ENCODE measurements at places on chromosomes 1 and 21.

- DNase-seq, result no peak
These were observed 2.6 kb downstream of the GATAD2B start for GRCh38 chr1:153919876-153920852.

DNA sequence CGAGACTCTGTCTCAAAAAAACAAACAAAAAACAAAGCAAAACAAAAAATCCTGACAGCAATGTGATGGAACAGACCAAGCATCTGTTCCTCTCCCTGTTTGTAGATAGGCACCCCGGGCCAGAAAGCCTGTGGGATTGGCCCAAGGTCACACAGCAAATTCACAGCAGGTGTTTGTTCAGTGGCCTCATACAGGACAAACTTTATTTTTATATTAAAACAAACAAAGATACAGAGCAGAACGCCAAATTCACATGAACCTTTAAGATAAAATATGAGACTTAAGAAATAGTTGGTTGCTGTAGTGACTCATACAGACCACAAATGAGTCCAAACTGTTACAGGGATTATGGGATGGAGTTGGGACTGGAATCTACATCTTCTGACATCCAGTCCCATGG, 2.3 kb upstream of the CELA2A start:
- no peak for DNase-seq

DNA sequence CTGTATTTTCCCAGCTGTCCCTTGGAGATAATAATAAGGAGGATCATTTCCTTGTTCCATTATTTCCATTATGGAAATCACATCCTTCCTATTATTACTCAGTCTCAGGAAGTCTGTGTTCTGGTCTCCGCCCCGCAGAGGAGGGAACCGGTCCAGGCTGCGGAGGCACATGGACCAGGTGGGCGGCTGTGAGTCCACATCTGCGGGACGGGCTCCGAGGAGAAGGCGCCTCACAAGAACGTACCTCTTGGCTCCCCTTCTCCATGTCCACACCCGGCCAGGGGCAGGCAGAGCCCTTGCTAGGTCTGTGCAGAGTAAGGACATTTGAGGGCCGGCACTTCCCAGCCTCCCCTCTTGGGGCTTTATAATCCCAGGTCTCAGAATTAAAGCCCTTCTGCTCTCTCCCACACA, 14.6 kb downstream of the RAB7B start:
- DNase-seq, result no peak

GRCh38 chr1:32192220-32192948, 8.0 kb upstream of the CCDC28B start:
- DNase-seq, result no peak

- DNase-seq, result no peak
These were observed 15.3 kb downstream of the NAV1 start for GRCh38 chr1:201554190-201554600.

DNA sequence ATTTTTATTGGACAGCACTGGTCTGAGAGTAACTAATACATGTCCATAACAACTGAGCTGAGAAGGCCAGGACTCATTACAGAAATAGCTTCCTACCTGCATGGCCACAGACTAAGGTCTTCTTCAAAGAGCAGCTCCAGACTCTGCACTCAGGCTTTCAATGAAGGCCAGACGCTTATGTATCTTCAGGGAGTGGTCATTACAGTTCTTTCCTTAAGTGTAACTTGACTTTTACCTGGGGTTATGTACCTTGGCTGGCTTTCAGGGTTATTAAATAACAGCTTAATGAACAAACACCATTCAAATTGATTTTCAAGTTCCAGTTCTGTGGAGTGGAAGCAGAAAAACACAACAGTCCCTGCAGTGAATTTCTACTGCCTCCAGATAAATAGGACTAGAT, 23.8 kb upstream of the SLC22A15 start:
- DNase-seq, result no peak

- DNase-seq, result no peak
These were observed 50.2 kb downstream of the ST3GAL3 start for GRCh38 chr1:43757343-43758053.

DNA sequence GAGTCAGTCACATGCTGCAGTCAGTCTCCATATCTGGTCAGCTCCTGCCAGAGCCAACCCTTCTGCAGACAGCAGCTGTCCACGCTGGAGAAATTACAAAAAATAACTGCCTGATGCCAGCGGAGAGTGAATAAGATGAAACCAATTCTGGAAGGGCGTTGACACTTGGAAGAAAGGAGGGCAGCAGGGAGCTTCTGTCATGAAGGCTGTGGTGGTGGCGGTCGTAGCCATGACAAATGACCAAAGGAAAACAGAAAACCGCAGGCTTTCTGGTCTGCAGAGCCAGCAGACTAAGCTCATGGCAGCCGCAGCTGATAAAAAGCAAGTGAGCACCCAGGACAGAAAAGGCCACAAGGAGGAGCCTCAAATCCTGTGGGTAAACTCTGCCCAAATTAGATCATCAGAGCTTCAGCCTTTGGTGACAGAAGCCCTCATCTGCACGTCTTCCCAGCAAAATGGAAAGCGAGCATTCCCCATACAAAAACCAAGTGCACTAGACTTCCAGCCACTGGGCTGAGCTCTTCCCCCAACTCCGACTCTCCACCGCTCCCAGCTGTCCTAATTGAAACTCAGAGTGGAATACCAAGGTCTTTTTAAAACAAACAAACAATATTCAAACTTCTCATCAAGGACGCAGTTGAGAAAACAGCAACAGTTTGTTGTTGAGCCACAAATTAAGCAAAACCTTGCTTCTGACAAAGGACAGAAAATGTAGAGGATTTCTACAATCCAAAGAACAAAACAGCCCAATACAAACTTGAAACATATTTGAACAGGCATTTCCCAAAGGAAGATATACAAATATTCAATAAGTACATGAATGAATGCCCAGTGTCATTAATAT, 28.7 kb downstream of the RSPH1 start:
- no peak for DNase-seq

Data from T-helper 17 cell (primary cell).